B cell (primary cell): ENCODE measurements at places on chromosomes 11 and 22.
A peak's percentile ranks its signal among the peaks of the same experiment; 100 is the strongest.

GRCh38 chr11:113458189-113458588 is 17.0 kb downstream of the DRD2 start:
- DNase-seq: no peak

GRCh38 chr22:31250740-31251600 is 38.9 kb downstream of the LIMK2 start:
- no peak for DNase-seq

GRCh38 chr22:45090497-45090910 is 73.2 kb upstream of the NUP50 start:
- DNase-seq: no peak

DNA sequence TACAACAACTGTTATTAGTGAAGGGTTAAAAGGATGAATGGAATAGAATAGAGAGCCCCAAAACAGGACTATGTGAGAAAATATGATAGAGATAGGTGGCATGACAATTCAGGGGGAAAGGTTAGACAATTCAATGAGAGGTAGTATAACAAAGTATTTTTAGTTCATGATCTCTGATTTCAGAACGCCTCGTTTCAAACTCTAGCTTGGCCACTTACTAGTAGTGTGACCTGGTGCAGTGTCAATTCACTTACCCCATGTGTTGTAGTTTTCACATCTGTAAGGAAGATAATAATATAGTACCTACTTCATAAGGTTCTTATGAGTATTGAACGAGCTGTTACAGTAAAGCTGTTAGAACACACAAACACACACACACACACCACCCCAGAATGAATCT is 308.0 kb downstream of the SWAP70 start:
- DNase-seq: no peak

GRCh38 chr11:70828593-70829082 is 423.7 kb downstream of the SHANK2 start:
- no peak for DNase-seq

DNA sequence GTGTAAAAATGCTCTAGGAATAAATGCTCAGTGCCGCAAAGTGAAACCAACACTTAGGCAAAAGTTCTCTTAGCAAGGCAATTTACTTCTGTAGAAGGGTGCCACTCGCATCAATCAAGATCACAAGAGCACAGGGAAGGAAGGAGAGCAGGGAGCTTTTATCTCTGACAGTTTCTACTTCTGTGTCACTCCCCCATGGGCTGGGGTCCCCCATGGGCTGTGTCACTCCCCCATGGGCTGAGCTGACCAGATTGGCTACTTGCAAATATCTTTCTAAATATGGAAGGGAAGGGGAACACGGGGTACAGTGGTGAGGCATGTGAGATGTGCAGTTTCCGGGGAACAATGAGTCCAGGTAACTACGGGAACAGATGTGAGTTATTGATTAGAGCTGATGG is 397 bp downstream of the OR52N2 start:
- DNase-seq: no peak

DNA sequence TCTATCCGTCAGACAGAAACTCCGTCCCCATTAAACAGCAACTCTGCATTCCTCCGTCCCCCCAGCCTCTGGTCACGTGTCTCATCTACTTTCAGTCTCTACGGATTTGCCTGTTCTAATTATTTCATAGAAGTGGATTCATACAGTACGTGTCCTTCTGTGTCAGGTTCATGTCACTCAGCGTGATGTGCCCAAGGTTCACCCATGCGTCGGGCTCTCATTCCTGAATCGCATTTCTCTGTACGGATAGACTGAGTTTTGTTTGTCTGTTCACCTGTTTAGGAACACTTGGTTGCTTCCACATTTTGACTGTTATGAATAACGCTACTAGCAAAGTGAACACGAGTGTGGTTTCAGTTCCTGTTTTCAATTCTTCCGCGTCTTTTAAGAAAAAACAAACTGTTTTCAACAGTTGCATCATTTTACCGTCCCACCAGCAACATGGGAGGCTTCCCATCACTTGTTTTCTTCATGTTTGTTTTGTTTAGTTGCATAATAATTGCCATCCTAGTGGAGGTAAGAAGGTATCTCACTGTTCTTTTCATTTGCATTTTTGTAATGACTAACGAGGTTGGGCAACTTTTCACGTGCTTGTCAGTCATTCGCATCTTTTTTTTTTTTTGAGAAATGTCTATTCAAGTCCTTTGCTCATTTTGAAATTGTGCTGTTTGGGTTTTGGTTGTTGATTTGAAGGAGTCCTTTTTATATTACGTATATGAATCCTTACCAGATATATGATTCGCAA is 8.9 kb upstream of the NLRP6 start:
- DNase-seq: peak; percentile 96

DNA sequence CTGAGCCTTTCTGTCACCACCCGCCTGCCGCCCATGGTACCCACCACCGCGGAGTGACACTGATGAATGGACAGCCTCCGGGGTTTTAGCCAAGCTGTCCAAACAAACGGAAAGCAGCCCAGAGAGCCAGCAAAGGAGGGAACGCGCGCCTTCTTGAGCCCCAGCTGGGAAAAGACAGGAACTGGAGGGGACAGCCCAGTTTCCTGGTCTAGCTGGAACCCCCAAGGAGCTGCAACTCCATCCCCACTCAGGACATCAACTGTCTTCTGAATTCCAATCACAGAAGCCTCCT is 33.7 kb downstream of the SHISAL1 start:
- DNase-seq: no peak

- DNase-seq: no peak
Measured at GRCh38 chr11:18408558-18409291, 3.4 kb upstream of the LDHC start.

DNA sequence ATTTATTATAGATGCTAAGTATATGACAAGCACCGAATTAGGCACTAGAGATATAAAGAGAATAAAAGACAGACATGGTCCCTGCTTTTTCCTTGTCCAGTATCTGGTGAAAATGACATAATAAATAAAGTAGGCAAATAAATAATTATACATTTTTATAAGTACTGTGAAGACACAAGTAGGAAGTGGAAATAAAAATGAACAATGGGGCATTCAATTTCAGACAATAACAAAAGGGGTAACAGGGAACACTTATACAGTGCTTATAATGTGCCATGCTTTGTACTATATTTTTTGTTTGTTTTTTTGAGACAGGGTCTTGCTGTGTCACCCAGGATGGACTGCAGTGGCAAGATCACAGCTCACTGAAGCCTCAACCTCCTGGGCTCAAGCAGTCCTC is 4.3 kb downstream of the KBTBD3 start:
- DNase-seq: no peak

- no peak for DNase-seq
Measured at GRCh38 chr22:23193882-23194281, 13.6 kb downstream of the BCR start.

GRCh38 chr22:45756558-45756957 is 84.9 kb downstream of the ATXN10 start:
- no peak for DNase-seq

- no peak for DNase-seq
Measured at GRCh38 chr11:65616575-65617001, 1.0 kb downstream of the PCNX3 start.

- DNase-seq: no peak
Measured at GRCh38 chr11:120774591-120775386, 249.1 kb upstream of the TBCEL start.

GRCh38 chr22:26848244-26848920 is 191.0 kb downstream of the MIAT start:
- DNase-seq: no peak

DNA sequence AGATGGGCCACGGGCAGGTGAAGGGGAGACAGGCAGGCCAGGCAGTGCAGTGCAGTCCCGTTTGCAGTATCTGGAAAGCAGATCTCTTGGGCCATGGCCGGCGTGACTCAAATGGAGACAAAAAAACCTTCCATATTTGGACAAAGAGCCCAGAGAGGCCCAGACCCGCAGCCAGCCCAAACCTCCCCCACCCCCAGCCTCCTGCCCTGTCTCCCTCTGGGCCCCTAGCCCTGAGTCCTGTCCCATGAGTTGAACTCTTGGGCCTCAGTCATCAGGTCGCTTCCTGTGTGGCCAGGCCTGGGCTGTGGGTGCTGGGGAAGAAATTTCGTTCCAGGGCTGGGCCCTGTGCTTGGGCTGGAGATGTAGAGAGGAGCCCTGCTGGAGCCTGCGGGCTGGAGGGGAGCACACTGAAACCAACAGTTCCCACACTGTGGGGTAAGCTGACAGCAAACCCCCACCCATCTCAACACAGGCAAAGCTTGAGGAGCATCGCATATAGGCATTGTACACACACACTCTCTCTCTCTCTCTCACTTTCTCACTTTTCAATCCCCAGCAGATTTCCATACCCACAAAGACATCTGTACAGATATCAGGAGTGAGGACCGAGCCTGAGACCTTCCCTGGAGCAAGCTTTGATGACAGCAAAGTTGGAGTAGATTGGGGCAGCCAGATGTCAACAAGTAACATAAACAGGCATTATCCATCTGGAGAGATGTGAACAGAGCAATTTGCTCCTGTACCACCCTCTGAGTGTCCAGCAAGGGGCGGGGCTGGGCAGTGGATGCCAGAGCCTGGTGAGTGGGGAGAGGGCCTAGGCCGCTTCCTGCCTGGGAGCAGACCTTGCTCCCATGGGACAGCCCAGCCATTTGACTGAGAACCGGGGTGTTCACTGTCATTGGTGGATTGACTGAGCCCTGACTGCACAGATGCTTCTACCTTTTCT is 17.2 kb downstream of the ARHGEF17 start:
- DNase-seq: no peak

DNA sequence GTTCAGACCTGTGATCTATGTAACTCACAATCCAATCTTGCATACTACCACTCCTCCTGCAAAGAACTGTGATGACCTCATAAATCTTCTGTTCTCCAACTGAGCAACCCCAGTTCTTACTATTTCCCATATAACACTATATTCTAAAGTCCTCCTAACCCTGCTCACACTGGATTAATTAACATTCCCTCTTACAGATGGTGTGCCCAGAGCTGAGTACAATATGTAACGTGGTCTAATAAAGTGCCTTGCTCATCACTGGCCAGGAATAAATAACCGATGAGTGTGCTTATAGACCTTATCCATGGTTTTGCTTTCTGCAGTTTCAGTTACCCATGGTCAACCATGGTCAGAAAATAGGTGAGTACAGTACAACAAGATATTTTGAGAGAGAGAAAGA is 28.6 kb downstream of the PRCP start:
- DNase-seq: no peak

- no peak for DNase-seq
Measured at GRCh38 chr11:40030867-40031266, 1428.6 kb downstream of the LRRC4C start.

DNA sequence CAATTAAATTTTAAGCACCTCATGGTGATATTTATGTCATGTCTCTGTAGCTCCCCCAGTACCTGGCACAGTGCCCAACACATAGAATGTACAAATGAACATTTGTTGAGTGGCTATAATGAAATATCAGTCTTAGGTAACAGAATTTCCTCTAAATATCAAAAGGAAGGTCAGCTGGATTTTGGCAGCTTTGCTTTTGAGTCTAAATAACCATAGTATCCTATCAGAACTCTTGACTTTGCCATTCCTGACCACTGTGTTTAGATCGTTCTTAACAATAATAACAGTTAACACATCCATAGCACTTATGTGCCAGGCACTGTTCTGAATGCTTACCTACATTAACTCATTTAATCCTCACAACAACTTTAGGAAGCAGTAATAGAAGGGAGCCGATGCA is 26.6 kb downstream of the TMEM123 start:
- no peak for DNase-seq

DNA sequence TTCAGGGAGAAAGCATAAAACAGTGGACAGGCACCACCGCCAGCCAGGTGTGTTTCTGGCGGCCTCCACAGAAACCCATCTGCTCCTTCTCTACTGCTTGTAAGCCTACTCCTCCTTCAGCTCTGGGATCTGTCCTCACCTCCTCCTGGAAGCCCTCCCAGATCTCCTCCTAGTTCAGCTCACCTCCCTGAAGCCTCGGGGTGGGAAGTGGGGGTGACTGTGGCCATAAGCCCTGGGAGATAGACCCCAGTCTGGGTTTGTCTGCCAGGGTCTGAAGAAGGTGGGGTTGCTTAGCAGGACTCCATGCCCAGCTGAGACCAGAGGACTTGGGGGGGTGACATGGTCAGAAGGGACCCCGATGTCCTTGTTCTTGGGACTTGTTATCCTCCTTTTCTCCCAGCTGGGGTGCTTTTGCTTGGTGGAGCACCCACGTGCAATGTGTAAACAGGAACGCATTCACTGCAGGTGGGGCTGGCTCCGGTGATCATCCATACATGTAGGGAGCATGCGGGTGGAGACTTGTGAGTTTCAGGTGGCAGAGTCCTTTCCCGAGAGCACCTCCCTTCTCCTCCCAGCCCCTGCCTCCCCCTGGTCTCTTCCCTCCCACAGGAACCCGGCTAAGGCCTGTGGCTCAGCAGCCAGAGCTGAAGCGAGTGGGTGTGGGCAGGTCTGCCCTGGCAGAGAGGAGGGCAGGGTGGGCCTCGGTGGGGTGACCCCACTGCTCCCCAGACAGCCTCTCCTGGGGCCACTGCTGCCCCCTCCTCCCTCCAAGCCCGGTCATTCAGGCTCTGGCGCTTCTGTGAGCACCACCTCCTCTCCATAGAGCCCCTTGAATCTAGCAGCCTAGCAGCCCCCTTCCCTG is 25.9 kb downstream of the MRGPRG start:
- DNase-seq: no peak

DNA sequence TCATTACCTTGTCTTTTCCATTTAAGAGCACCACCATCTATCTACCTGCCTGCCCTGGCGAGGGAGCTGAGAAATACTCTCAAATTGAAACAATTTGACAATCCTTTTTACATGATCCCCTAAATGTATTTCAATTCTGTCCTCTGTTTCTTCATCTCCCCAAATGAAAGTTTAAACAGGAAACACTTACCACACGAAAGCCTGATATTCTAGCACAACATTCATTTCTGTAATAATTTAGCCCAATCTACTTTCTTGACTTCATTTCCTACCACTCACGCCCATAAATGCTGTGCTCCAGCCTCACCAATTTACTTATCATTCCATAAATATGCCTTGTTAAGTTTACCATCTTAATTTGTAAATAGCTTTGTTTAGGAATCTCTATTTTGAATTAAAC is 89.8 kb upstream of the MS4A8 start:
- no peak for DNase-seq
